CD4-positive, alpha-beta memory T cell (primary cell): ENCODE measurements at places on chromosomes 13 and 19. TPM values are rescaled to one million over a fixed set of nuclear protein-coding genes. Genes with fewer than 3 reads are reported as not detected.

DNA sequence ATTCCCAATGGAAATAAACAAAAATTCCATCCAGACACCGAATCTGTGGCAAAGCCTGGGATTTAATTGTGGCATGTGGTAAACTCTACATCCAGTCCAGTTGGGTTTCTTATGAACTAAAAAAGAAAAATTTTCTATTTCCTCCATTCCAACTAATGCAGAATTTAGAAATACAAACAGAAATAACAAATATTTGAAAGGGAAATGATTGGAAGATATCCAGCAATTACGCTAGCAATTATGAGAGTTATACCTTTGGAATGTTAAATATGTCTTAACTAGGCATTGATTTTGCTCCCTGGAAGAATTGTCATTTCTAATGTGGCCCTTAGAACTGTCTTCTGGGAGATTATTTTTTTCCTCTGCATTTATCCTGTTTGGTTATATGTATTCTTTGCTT, 421.4 kb upstream of the KLHL1 start:
- H3K4me3 ChIP-seq = no peak overlapping the region

GRCh38 chr19:34676697-34677385, at the start of gene SCGB2B2:
SCGB2B2 (minus strand) TSS chr19:34677159; CDS start chr19:34594563, 82,596 bp downstream.
- H3K27ac ChIP-seq = peak within 1 kb of the TSS; percentile 89
- peak within 1 kb of the TSS; percentile 73 for H3K4me3 ChIP-seq
- H3K4me1 ChIP-seq = peaks cover 21% of the 10 kb centered on the region
- DNase-seq = peak; percentile 85

GRCh38 chr13:112133499-112134390, 66.8 kb downstream of the SOX1 start:
- H3K27me3 ChIP-seq = no peaks in the 10 kb centered on the region
- no peaks in the 10 kb centered on the region for H3K4me1 ChIP-seq
- DNase-seq = no peak
- H3K27ac ChIP-seq = no peak overlapping the region
- H3K4me3 ChIP-seq = no peak overlapping the region
- no peaks in the 10 kb centered on the region for H3K36me3 ChIP-seq

GRCh38 chr13:27920677-27921420, 1.0 kb downstream of the PDX1 start:
- peak overlapping the region; percentile 2 for H3K4me3 ChIP-seq
- peaks cover 42% of the 10 kb centered on the region for H3K27me3 ChIP-seq

The MEF2B gene
- 0.71 TPM for polyA plus RNA-seq
